Melanocyte of skin (primary cell): ENCODE measurements at places on chromosomes 13 and 19. TPM values are rescaled to one million over a fixed set of nuclear protein-coding genes. Genes with fewer than 3 reads are reported as not detected.

Gene ZNF529
- total RNA-seq: 7.6 and 13.4 TPM in 2 replicates

Gene PLA2G4C
- 29.1 and 59.5 TPM in 2 replicates for total RNA-seq

Gene TMEM238
- not detected in 2 replicates for total RNA-seq

Gene FUT1
- total RNA-seq: 0.34 and 1.1 TPM in 2 replicates

Gene KLF2
- total RNA-seq: under 0.01 and 0.73 TPM in 2 replicates

Gene EFNB2
- 6.9 and 11.0 TPM in 2 replicates for total RNA-seq

Gene PNMA8B
- 0.31 and 0.67 TPM in 2 replicates for total RNA-seq
